Lung microvascular endothelial cell (primary cell): ENCODE measurements at places on chromosomes 2 and 18. TPM values are rescaled to one million over a fixed set of nuclear protein-coding genes. Genes with fewer than 3 reads are reported as not detected.

DNA sequence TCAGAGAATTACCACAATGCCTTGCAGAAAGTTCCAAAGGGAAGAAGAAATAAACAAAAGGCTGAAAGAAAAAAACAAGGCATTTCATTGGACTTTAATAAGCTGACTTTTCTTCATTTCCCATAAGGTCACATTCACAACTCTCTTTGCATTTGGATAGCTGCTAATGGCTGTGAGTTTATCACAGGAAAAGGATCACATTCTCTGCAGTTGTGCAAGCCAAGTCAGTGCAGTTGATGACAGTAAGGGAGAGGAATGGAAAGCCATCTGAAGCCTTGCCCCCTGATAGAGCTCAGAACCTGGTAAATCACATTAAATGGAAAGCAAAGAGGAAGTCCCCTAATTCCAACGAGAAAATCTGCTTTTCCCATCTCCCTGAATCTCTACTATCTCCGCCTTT, 950.6 kb downstream of the CNTNAP5 start:
- DNase-seq, result no peak

DNA sequence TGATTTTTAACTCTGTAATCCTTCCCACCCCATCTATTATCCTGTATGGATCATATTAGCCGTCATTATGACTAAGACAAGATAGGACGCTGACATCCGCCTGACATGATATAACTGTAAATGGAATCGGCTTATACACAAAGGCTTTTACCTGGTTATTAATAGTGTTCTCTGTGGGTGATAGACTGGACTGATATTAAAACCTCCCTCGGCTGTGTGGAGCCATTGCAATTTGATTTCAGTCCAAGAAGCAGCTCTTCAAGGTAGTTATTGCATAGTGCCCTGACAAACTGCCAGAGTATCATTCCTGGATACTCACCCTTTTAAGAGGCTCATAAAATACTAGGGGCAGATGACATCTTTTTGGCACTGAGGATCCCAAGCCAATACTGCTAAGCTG, 226.1 kb upstream of the HNRNPA3 start:
- DNase-seq, result no peak

The FAM110C gene
- total RNA-seq, result under 0.01 and 0.44 TPM in 2 replicates

- peak; percentile 11 for DNase-seq
Measured at GRCh38 chr2:45729753-45730512, 78.5 kb downstream of the PRKCE start.

- DNase-seq, result no peak
Measured at GRCh38 chr2:219688560-219689445, 61.4 kb downstream of the SLC4A3 start.

DNA sequence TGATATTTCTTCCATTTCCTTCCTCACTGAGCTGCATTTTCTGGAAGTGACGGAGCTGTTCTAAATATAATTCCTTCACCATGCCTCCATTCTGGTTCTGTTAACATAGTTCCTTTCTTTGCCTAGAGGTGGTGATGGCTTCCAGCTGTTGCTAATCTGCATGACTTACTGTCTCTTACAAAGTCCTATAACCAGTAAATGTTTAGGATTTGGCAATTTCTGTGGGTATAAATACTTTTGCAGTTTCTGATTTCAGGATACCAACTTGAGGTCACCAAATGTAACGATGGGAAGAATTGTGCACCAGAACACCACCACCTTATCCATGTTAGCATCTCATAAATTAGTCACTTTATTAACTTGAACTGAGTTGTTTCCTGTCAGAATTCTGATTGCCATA, 101.7 kb upstream of the FN1 start:
- DNase-seq, result no peak

DNA sequence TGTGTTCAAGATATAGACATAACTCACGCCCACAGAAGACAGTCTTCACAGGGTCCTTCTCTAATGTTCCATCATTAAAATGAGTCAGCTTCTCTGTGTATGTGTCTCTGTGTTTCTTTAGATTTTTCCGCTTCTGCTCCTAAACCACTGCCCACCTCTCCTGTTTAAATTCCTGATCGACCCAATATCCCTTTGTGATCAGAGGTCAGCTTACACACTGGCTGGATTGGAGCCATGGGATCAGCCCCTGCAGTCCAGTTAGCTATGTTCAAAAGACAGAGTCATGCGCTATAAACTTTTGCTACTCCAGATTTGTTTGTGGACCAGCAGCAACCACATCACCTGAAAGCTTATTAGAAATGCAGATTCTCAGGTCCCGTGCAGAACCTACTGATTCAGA, 229.2 kb downstream of the C1D start:
- DNase-seq, result no peak

- no peak for DNase-seq
Measured at GRCh38 chr18:79599441-79599931, 80.1 kb upstream of the CTDP1 start.

The AGFG1 gene
- total RNA-seq, result 25.1 and 30.0 TPM in 2 replicates

DNA sequence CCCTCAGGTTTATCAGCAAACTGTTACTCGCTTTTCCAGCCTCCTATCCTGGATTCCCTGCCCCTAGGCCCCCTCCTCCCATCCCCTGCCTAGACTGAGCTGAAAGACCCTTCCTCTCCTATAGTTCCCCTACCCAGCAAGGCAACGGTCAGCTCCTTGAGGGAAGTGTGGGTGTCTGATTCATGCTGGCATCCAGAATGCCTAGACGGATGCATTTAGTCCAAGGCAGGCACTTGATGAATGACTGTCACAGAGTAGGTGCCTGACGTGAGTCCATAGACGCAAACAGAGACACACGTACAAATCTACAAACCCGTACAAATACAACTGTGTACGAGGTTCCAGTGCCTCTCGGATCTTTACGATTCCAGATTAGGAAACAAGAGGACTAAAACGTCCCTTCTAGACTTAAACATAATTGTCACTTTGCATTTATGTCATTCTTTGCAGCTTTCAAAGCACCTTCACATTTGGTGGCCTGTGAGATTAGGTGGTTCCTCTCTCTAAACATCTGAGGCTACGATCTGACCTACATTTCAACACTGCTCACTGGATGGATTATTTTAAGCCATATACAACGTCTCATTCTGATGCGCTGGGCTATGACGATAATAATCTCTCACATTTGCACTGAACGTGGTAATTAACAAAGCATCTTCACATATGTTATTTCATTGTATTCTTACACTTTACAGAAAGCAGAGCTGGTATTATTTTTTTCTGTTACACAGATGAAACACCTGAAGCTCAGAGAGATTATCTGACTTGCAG, 36.7 kb downstream of the DNMT3A start:
- DNase-seq, result no peak

The GEN1 gene
- 3.0 and 4.4 TPM in 2 replicates for total RNA-seq

- DNase-seq, result no peak
Measured at GRCh38 chr2:144180131-144180530, 339.8 kb downstream of the ZEB2 start.

GRCh38 chr2:47405757-47406156, 2.8 kb downstream of the MSH2 start:
- peak; percentile 33 for DNase-seq

The NMUR1 gene
- not detected in 2 replicates for total RNA-seq

The SAG gene
- not detected in 2 replicates for total RNA-seq

The TCF23 gene
- total RNA-seq, result not detected in 2 replicates

DNA sequence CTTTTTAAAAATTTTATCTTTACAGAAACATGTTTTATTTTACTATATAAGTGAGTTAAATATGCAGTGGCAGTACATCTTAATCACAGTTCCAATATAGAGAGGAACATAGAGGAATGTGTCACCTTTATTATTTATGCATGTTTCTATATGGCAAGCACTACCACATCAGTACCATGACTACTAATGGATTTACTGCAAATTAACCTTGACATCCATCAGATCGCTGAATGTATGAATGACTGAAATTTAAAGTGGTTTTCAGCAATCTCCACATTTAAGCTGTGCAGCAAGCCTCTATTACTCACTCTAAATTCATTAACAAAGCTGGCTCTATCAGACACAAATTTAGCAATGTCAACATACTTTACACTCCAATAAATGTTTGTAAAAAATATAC, 790.6 kb downstream of the NRXN1 start:
- DNase-seq, result no peak

DNA sequence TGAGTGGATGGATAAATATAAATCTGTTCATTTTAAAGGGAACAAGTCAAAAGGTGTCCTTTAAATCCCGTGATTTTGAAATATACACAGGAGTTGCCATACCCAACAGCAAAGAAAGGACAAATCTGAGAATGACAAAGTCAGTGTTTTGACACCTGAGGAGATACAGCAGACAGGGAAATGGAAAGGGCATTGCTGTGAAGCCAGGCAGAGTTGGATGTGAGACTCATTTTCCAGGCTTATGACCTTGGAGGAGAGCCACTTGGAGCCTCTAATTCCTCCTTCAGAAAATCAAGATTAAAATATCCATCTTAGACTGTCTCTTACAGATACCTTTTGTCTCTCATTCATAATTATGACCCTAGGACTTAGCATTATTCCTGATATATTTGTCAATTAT, 154.5 kb downstream of the GALNT3 start:
- no peak for DNase-seq

GRCh38 chr18:45412577-45412976, 202.7 kb upstream of the SLC14A2 start:
- DNase-seq, result no peak

- no peak for DNase-seq
Measured at GRCh38 chr2:71772510-71773172, 319.3 kb downstream of the DYSF start.

DNA sequence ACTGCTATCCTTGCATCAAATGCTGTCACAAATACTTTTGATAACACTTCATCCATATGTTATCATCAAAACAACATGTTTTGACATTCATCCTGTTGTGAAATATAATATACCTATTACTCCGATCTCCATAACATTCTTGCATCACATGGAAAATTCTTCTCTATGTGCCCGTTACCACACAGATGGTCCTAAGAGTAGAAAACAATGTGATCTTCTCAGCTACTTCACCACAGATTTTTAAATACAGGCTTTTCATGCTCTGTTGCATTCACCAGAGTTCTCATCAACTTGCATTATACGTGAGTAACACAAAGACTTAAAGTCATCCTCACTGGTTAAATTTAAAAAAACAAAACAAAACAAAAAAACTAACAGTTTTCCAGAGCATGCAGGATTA, 1603.3 kb upstream of the ZEB2 start:
- DNase-seq, result no peak

GRCh38 chr18:62332964-62333695, 8.0 kb downstream of the TNFRSF11A start:
- peak; percentile 48 for DNase-seq

DNA sequence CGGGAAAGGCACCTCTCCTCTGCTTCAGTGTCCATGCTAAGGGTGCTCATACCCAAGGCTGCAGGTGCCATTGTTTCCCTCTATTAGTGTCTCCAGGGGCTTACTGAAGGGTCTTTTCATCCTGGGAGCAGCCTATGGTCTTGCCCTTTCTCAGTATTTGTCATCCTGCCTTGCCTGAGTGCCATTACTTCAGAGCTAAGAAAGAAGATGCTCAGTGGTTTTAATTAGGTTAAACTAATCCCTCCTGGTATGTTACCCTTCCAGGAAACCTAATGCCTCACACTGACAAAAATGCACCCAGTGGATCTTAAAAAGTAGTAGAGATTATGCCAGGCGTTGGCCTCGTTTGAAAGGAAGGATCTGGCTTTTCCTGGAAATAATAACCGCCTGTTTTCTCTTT, 151.4 kb downstream of the LRRTM1 start:
- no peak for DNase-seq

- no peak for DNase-seq
Measured at GRCh38 chr2:186309901-186310300, 176.2 kb upstream of the ZC3H15 start.

DNA sequence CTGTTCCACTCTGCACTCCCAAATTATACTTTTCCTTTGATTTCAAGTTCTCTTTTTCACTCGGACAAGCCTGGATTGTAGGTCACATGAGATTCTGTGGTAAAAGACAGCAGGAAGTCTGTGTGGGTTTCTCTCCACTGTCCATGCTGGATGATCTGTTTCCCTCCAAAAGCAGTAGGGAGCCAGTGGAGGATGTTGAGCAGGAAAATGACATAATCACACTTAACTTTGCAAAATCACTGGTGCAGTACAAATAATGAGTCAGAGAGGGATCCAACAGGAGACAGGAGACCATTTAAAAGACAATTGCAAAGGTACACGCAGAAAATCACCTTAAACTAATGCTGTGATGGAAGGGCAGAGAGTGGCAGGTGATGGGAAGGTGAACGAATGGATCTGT, 301.3 kb downstream of the ZNF407 start:
- peak; percentile 85 for DNase-seq

- no peak for DNase-seq
Measured at GRCh38 chr2:231383416-231384108, 11.9 kb upstream of the B3GNT7 start.

The SERPINB10 gene
- total RNA-seq, result not detected in 2 replicates

The FBXO15 gene
- total RNA-seq, result 0.20 and 0.22 TPM in 2 replicates

DNA sequence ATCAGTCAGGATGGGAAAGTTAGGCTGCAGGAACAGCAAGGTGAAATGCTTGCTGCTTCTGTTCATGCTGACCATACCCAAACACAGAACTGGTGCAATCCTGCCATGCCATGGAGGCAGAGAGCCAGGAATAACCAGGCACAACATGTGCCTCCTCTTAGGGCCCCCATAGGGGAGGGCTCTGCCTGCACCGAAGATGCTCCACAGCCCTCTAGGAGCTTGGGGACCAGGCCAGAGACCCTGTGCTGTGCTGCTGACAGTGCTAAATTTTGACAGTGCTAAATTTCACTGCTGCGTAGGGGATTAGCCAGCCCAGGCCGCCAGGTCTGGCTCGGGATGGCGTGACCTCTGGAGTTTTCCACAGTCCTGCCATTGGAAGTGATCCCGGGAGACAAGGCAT, 173.3 kb downstream of the SH3RF3 start:
- no peak for DNase-seq

The SGPP2 gene
- not detected in 2 replicates for total RNA-seq

DNA sequence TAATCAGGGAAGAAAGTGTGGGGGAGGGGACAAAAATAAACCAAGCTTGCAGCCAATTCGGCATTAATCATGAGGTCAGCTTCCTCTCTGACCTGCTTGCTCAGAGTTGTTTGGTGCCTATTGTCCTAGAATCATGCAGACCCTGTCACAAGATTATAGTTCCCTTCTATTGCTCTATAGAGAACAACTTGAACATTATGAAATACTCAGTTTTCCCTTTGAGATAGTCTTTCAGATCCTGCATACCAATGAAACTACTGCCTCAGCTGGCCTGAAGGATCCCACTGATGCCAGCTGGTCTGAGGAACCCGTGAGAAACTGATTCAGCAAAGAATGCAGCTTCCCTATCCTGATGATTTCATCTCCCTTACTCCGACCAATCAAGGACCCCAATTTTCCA, 955 bp upstream of the BBS5 start:
- peak; percentile 90 for DNase-seq

The CBLN2 gene
- total RNA-seq, result under 0.01 TPM in 1 of 2 replicates, not detected in the other

The SERPINB12 gene
- total RNA-seq, result not detected in 2 replicates

The APCDD1 gene
- not detected in 2 replicates for total RNA-seq

The SLC4A3 gene
- under 0.01 and 0.22 TPM in 2 replicates for total RNA-seq
